ENCODE measurements at places on chromosomes 3 and 15. TPM values are rescaled to one million over a fixed set of nuclear protein-coding genes. Genes with fewer than 3 reads are reported as not detected.

- DNase-seq: no peak
Measured at GRCh38 chr3:98787181-98787580, 24.0 kb downstream of the ST3GAL6 start.

Gene AAGAB
- 60.5 TPM for total RNA-seq

- no peak for DNase-seq
Measured at GRCh38 chr15:63056829-63057228, 14.3 kb downstream of the TPM1 start.

DNA sequence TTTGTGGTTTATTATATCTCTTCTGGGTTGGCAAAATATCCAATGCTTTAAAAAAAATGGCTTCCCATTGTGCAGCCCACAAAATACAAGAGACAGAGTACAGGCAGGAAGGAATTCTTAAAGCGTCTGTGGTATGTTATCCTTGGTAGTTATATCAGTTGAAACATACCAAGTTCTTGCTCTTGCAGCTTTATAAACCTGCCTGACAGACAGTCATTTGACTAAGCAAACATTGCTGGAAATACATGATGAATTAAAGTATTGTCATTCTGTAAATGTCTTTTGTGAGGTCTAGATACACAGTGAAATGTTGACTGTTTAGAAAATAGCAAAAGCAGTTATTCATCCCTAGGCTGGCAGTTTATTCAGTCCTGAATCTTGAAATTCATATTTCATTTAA is 44.8 kb upstream of the MAP3K13 start:
- DNase-seq: no peak

- no peak for DNase-seq
Measured at GRCh38 chr15:54605043-54605442, 591.7 kb downstream of the RSL24D1 start.

Gene STRIT1
- not detected for total RNA-seq

Gene WNT5A
- total RNA-seq: 13.8 TPM

DNA sequence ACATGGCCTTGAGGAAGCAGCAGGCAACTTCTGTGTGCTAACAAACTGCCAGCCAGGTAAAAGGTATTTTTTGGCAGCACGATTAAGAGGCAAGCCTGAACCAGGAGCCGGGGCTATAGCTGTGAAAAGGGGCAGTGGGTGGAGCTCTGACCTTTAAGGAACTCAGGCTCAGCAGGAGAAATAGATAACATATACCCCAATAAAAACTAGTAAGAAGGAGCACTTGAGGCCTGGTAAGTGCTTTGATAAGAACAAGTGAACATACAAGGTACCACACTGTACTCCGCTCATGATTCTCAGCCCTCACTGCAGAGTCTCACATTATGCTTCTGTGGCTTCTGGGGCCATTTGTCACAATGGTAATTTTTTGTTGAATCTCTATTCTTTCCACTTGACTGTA is 5.4 kb downstream of the FYCO1 start:
- DNase-seq: no peak

Gene ANKRD63
- total RNA-seq: not detected

Gene MRPS25
- total RNA-seq: 49.0 TPM

All from progenitor cell of endocrine pancreas (in vitro differentiated cells).